ENCODE measurements at places on chromosomes 16 and 17. TPM values are rescaled to one million over a fixed set of nuclear protein-coding genes. Genes with fewer than 3 reads are reported as not detected.

GRCh38 chr17:77526259-77526711, 385.5 kb downstream of the SEC14L1 start:
- DNase-seq = no peak

GRCh38 chr17:13030459-13031300, 12.9 kb upstream of the ELAC2 start:
- DNase-seq = peak; percentile 43

- peak; percentile 72 for DNase-seq
Observed at GRCh38 chr17:55768936-55769624, 18.2 kb downstream of the PCTP start.

DNA sequence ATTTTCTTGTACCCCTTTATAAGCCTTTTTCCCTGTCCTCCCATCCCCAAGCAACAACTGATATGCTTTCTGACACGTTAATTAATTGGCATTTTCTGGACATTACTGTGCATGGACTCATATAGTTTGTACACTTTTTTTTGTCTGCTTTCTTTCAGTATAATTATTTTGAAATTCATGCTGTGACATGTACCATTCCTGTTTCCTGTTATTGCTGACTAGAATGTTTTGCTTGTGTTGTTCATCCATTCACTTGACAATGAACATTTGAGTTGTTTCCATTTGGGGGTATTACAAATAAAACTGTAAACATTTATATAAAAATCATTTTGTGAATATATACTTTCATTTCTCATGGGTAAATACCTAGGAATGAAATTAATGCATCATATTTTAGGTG, 50.6 kb downstream of the RBBP6 start:
- DNase-seq = no peak

GRCh38 chr17:82231562-82232321, 2.9 kb downstream of the SLC16A3 start:
- DNase-seq = peak; percentile 62

Gene B9D1
- 16.2 TPM for total RNA-seq

- DNase-seq = peak; percentile 11
Observed at GRCh38 chr17:32007463-32008298, 498 bp downstream of the LRRC37B start.

GRCh38 chr17:81417879-81418709, 22.8 kb downstream of the BAHCC1 start:
- DNase-seq = no peak

Gene CAPN15
- total RNA-seq = 14.9 TPM

Gene TERB1
- total RNA-seq = not detected

GRCh38 chr16:88064011-88064888, 113.0 kb downstream of the BANP start:
- no peak for DNase-seq

DNA sequence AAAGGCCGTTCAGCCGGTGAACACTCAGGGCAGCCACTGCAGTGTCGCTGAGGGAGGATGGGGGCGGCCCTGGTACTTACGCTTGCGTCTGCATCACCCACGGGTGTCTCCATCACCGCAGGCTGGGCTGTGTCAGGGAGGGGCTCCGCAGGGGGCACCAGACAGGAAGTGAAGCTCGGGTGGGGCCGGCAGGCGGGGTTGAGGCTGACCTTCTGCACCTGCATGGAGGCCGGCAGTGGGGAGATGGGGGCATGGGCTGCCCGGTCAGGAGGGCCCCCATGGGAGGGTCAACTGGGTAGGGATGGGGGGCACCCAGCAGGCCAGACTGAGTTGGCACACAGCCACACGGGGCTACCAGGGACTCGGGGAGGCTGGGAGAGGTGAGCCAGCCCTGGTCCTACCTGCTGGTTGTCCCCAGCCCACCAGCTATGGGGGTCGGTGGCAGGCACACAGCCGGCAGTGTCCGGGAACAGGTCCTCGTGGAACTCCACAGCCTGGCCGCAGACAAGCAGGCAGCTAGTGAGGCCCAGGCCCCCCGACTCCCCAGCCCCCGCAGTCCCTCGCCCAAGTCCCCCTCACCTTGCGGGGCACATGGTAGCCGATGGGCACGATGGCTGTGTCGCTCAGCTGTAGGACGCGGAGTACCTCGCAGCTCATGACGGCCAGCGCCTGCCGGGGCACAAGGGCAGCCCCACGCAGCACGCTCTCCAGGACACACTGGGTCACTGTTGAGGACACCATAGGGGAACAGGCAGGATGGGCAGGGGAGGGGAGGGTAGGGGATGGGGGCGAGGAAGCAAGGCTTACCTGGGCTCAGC, 7.2 kb upstream of the VASN start:
- DNase-seq = no peak
